Muscle of leg (tissue), 16 donors: ENCODE measurements at places on chromosomes 1 and 21. TPM values are rescaled to one million over a fixed set of nuclear protein-coding genes. Genes with fewer than 3 reads are reported as not detected.
A peak's percentile ranks its signal among the peaks of the same experiment; 100 is the strongest.

DNA sequence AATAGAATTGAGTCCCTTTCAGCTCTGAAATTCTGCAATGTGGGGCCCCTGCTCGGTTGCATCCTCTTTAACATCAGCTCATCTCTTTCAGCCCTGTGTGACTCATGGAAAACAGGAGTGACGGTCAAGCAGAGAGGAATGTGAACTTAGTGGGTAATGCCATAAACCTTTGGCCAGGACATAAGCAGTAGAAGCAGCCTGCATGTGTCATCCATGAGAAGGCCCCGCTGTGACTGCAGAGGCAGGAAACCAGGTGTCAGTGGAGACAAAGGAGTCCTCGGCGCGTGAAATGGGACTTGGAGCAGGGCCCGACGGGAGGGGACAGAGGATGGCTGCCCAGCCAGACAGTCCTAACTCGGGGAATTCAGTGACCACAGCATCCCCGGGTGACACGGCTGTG, 21.1 kb upstream of the EPHB2 start:
- peak; percentile 87 for DNase-seq

GRCh38 chr1:14222086-14222485, 376.4 kb upstream of the KAZN start:
- DNase-seq = no peak

DNA sequence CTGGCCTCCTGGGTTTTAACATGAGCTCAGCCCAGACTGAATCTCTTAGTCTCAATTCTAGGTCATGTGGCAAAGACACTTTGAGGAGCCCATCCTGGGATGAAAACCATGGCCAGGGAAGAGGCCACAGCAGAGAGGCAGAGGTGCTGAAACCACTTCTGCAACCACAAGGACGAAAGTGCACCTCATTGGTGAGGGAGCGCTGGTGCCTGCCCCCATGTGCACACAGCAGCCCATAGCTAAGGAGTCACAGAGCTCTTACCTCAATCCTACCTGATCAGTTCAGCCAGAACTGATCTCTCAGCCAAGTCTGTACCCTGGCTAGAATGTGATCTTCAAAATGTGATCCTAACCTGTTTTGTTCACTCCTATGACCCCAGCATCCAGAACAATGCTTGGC, 32.9 kb upstream of the SRP9 start:
- DNase-seq = no peak

DNA sequence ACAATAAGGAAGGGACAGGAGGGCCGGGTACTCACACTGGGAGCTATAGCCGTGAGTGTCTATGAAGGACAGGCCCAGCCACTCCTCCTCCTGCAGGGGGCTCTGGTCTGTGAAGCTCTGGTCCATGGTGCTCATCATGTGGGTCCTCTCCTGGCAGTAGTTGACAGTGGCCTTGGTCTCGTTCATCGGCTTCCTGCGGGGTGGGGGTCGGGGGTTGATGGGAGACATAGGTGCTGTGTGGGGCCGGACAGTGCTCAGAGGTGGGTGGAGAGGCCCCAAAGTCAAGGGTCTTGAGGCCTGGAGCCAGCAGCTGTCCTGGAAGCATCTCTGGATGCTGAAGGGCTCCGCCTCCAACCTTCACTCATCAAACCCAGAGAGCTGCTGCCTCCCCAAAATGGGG, 260.4 kb downstream of the PTPRU start:
- DNase-seq = no peak

DNA sequence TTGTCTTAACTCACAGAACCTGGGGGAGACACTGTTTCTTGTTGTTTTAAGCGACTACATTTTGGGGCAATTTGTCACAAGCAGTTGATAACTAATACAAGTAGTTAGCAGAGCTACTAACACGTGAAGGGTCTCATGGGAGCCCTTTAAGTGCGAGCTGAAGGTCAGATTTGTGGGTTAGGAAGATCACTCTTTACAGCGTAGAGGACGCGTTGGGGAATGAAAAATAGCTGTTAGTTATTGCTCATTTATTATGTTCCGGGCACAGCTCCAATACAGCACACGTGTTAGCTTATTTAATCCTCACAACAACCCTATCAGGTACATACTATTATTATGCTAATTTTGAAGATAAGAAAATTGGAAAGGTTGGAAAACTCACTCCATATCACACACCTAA, 95.9 kb downstream of the ACTL8 start:
- no peak for DNase-seq

- no peak for DNase-seq
Observed at GRCh38 chr21:22993144-22993543, 1994.9 kb downstream of the NCAM2 start.

DNA sequence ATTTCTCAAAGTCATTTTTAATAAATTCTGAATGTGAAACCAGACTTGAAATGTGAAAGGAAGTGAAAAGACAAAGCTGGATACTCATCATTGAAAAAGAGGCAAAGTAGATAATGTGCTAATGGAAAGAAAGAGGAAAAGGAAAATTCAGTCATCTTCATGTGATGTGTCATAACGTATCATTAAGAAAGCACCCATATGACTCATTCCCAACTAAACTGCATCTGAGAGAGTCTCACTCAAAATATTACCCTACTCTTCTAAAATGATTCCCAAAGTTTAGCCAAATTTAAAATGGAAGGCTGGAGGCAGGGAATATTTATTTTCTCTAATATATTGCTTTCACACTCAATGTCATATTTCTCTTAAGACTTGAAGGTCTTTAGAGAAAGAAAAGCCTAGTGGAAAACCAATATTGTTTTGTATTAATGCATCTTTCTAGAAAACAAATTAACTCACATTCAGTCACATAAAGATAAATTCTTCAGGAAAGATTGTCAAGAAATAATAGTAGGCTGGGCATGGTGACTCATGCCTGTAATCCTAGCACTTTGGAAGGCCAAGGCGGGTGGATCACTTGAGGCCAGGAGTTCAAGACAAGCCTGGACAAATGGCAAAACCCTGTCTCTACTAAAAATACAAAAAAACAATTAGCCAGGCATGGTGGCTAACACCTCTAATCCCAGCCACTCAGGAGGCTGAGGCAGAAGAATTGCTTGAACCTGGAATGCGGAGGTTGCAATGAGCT, 129.9 kb downstream of the SLC30A10 start:
- DNase-seq = no peak

GRCh38 chr1:110860174-110860573, 12.8 kb upstream of the CD53 start:
- DNase-seq = no peak

- DNase-seq = no peak
Observed at GRCh38 chr1:41347276-41347675, 14.0 kb upstream of the FOXO6 start.

DNA sequence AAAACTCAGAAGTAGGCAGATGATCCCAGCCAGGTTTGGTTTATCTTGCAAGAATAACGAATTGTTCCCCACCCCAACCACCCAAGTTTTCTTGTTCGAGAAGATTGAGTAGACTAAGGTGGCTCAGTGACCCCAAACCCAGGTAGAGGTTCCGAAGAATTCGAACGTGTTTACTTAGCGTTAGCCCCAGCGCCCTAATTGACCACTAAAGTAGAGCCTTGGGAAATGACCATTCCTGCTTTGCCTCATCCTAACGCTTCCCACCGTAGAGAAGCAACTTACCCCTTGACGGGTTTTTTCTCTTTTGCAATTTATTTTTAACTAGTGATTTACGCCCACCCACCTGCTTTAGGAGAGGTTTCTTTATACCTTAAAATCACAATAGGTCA, 870 bp downstream of the FBXO28 start:
- no peak for DNase-seq

DNA sequence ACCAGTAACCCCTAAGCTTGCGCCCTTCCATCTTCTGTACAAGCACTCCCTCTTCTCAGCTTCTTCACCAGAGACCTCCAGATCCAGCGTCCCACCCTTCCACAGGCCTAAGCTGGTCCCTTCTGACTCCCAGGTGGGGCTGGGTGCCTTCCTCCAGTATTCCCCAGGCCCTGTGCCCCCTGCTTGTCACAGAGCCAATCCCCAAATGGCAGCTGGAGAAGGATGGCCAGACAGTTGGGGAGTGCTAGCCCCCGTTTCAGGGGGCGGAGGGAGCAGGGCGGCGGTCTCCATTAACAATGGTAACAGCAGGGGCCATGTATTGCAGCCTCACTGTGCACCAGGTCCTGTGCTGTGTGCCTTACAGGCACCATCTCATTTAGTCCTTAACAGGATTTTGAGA, 85.7 kb downstream of the KCNN3 start:
- DNase-seq = no peak

GRCh38 chr1:180261524-180262155, 31.6 kb downstream of the LHX4 start:
- DNase-seq = no peak

- DNase-seq = no peak
Observed at GRCh38 chr1:186421446-186421845, 39.5 kb downstream of the PDC start.

DNA sequence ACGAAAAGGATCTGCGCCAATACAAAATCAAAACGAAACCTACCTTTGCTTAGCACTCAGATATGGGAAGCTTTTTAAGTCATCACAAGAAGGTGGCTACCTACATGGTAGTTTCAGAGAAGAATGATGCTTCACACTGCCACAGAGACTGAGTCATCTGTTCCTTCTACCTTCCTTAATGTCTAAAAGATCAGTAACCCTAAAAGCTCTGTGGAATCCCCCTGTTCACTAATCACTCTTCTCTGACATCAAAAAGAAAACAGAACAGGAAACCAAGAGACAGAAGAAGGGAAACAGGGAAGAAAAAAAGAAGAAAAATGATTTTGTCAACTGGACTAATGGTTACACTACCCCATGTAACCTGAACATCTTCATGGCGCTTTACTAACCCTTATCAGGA, 177.2 kb downstream of the SMYD3 start:
- no peak for DNase-seq

DNA sequence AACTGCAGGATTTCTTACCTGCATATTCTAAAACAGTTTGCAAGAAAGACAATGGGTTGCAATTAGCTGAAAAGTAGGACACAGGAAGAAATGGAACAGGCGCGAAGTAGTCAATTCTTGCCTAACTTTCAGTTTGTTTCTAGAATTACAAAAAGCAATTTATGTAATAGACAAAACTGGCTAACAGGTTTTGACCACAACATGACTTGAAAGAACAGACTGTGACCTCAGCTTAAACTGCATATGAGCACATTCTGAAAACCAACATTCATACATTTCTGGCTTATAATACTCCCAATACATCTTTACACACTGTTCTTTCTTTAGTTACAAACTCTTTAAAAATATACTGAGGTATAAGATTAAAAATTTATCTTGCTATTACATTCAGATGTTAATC, 405.9 kb upstream of the B3GALT2 start:
- DNase-seq = no peak

DNA sequence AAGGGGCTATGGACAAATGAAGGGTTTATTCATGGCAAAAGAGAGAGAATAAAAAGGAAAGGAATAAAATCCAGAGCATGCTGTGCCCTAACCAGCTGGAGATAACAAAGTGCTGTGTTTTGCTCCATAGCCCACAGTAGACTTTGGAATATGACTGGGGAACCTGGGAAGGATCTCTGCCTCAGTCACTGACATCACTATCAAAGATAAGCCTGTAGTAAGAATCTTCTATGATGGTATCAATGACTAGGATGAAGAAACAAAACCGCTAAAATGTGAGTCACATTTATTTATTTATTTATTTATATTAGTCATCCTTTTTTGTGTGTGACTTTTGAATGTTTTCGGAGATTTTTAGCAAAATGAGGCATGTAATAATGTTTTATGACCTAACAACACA, 56.3 kb downstream of the NVL start:
- no peak for DNase-seq

DNA sequence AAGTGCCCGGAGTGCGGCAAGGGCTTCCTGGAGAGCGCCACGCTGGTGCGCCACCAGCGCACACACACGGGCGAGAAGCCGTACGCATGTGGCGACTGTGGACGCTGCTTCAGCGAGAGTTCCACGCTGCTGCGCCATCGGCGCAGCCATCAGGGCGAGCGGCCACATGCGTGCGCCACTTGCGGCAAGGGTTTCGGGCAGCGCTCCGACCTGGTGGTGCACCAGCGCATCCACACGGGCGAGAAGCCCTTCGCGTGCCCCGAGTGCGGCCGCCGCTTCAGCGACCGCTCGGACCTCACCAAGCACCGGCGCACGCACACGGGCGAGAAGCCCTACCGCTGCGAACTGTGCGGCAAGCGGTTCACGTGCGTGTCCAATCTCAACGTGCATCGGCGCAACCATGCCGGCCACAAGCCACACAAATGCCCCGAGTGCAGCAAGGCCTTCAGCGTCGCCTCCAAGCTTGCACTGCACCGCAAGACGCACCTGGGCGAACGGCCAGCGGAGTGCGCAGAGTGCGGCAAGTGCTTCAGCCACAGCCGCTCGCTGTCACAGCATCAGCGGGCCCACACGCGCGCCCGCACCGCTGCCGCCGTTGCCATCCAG, 10.0 kb downstream of the ZNF672 start:
- no peak for DNase-seq

- no peak for DNase-seq
Observed at GRCh38 chr21:36463991-36464390, 15.9 kb downstream of the CLDN14 start.

DNA sequence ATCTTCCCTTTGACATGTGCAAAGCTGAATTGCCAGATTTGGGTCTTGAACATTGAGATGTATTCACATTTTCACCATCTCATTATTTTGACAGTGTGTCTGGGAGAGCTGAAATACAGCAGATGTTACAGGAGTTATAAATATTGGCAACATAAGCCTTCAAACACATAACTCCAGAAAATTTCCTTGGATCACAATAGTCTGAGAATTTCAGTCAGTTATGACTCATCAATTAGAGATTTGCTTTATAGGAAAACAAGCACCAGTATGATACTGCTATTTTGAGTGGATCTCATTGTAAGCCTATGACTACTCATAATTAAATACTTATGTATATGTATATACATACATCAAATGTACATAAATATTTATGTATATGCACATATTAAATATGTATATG, 1171.8 kb downstream of the AMY1C start:
- DNase-seq = peak; percentile 16

- DNase-seq = no peak
Observed at GRCh38 chr21:42356046-42356445, 5.3 kb upstream of the TFF2 start.

GRCh38 chr1:245834002-245834401, 673.1 kb downstream of the SMYD3 start:
- no peak for DNase-seq

- DNase-seq = no peak
Observed at GRCh38 chr1:219273088-219273686, 99.5 kb downstream of the LYPLAL1 start.

GRCh38 chr1:172473302-172473701, 29.4 kb upstream of the PIGC start:
- no peak for DNase-seq

- DNase-seq = peak; percentile 37
Observed at GRCh38 chr1:150507912-150508864, at the start of gene ECM1. Gene ECM1, plus strand, starts transcription at chr1:150508109. Its CDS starts 101 bp downstream, at chr1:150508210.

The LMX1A gene
- polyA plus RNA-seq = 0.82 TPM

The SRSF10 gene
- polyA plus RNA-seq = 128 TPM

The COL9A2 gene
- 1.3 TPM for polyA plus RNA-seq

The DNAH14 gene
- polyA plus RNA-seq = 5.8 TPM

The CCDC185 gene
- not detected for polyA plus RNA-seq

The GOLT1A gene
- not detected for polyA plus RNA-seq

The TTC39A gene
- polyA plus RNA-seq = 4.6 TPM

The TRIM67 gene
- 0.06 TPM for polyA plus RNA-seq

The ETNK2 gene
- polyA plus RNA-seq = 3.2 TPM

The OR13G1 gene
- not detected for polyA plus RNA-seq

The C8A gene
- not detected for polyA plus RNA-seq

The JMJD4 gene
- polyA plus RNA-seq = 16.5 TPM

The AKR7A3 gene
- polyA plus RNA-seq = 1.4 TPM
